ENCODE measurements at places on chromosomes 6 and 20.
A peak's percentile ranks its signal among the peaks of the same experiment; 100 is the strongest.

DNA sequence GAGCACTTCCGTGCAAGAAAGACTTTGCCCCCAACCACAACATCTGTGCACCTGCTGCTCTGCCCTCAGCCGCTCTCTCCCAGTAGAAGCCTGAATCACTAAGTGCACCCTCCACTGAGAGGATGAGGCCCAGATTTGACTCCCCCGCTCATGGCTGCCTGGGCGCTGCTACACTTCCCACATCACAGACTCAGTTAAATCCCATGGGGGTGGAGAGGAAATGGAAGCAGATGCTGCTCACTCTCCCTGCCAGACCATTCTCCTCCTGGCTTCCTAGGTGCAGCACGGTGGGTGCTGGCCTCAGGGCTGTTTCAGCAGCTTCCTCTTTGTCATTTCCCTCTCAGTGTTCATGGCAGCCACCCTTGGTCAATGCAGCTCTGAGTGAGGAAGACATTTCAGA is 4.8 kb downstream of the CST5 start:
- no peak for DNase-seq

DNA sequence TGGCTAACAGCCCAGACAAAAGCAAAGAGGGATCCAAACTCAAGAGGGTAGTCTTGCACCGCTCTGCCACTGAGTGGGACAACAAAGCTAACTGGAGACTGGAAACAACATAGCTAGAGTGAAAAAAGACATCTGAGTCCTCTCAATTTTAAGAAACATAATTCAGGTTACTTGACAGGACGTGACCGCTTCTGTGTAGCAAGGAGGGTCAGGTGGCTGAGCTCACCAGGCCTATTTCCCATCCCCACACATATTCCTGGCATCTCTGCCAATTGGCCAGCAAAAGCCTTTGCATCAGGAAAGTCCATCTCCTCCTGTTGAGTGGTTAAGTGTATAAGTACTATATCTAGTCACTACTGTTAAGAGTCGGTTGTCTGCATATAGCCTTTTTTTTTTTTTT is 25.3 kb upstream of the TBC1D20 start:
- DNase-seq = no peak

DNA sequence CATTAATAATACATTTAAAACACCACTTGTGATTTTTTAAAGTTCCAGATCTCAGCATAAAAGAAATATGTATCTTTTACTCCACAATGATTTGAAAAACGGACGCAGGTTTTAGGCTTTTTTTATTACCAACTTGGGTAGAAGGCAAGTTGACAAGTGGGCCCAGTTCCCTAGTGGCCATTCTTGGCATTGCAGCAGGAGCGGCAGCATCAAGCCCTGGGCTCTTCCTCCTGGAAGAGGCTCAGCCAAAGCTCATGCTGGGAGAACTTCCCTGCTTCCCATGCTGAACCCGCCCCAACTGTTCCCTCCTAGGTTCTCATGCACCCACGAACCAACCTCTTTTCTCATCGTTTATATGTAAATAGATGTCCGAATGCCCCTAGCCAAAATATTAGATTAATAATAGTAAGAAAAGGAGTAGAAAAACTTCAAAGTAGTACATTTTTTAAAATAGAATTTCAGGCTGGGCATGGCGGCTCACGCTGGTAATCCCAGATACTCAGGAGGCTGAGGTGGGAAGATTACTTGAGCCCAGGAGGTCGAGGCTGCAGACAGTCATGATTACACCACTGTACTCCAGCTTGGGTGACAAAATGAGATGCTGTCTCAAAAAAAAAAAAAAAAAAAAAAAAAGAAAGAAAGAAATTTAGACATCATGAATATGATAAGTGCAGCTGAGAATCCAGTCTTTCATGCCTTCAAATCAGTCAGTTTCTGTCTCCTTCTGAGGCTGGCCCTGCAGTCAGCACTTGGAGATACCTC is 18.2 kb upstream of the MYB start:
- no peak for DNase-seq

- no peak for DNase-seq
Observed at GRCh38 chr6:53643481-53643965, 22.0 kb downstream of the KLHL31 start.

DNA sequence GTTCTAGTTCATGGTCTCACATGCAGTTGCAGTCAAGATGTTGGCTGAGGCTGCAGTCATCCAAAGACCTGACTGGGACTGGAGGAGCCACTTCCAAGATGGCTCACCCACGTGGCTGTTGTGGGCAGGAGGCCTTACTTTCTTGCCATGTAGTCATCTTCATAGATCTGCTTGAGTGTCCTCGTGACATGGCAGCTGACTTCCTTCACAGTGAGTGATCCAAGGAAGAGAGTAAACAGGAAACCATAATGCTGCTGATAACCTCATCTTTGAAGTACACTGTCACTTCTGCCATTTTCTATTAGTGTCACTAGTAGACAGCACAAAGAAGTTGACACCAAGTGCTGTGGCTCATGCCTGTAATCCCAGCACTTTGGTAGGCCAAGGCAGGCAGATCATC is 40.1 kb upstream of the AKIRIN2 start:
- DNase-seq = no peak

DNA sequence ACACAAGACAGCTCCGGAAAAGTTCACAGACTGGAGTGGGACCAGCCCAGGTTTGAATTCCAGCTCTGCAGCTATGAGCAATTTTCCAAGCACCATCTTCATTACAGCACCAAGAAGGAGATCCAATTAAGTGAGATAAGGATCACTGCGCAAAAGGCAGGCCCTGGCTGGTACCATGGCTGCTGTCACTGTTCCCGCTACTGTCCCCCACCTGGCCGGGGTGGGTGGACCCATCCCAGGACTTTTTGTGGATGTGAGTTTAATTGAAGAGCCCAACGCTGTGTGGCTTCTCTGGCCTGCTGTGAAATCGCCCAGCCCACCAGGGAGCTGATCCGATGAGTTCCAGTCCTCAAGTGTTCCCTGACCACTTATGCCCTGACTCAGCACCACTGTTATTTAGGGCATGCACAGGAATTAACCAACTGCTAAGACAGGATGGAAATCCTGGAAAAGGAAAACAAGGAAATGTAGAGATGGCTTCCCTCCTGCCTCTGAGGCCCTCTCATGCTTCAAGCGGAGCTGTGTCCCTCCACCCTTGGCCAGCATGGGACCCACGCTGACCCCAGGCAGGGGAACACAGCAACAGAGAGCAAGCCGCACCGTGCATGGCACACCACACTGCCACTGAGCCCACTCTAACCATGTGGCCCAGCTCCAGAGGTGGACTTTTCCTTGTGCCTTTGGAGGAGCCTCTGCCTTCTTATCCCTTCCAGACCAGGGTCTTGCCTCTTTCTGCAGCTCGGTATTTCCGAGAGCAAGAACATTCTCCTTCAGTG is 150.0 kb upstream of the CST7 start:
- DNase-seq = no peak

- no peak for DNase-seq
Observed at GRCh38 chr20:11906626-11907480, 10.8 kb upstream of the BTBD3 start.

DNA sequence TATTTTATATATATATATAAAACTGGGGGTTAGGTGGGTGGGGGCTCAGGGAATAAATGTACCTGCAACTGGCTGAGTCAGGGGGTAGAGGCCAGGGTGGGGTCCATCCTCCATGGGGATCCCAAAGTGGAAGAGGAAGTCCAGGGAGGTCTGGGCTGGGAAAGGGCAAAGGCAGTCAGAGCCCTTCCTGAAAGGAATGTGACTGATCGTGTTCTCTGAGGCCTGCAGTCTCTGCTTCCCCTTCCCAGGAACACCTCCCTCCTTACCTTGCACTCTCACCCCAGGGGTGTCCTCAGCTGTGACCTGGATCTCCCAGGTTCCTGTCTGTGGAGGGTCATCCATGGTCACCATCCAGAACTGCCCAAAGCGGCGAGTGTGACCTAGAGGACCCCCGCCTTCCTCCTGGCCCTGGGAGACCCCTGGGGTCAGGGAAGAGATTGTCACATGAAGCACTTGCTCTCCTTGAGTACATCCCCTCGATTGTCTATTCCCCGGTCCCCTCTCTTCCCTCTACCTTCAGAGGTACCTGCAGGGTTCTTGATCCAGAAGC is 4.7 kb downstream of the SAPCD1 start:
- DNase-seq = no peak

- peak; percentile 71 for DNase-seq
Observed at GRCh38 chr20:23203951-23204730, 118.0 kb upstream of the CD93 start.

DNA sequence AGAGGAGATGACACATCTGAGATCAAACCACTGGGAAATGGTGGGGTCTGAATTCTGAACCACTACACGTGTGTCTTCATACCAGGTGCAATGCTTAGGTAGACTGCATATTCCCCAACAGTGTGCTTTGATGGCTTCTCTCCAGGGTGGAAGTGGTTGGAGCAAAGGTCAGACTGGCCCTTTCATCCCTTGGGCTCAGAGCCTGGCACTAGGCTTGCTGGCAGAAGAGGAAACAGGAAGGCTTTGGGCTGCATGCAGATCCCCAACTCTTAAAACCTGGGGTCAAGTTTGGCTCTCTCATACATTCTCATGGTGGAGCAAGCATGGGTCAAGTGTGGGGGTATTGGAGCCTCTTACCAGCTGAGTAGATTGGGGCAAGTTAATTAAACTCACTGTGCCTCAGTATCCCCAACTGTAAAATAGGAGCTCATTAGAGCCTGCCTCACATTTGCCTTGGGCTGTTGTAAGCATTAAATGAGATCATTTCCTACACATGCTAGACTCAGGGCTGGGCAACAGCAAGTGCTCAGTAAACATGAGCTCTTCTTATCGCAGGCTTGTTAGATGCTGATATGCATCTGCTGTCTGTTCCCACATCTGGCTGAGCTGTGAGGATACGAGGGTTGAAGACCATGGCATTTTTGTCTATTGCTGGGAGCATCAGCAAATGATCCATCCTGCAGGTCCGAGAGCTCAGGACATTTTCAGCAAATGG is 51.6 kb upstream of the FAM83D start:
- DNase-seq = no peak

- DNase-seq = no peak
Observed at GRCh38 chr20:34953960-34954359, 1.6 kb downstream of the GSS start.

DNA sequence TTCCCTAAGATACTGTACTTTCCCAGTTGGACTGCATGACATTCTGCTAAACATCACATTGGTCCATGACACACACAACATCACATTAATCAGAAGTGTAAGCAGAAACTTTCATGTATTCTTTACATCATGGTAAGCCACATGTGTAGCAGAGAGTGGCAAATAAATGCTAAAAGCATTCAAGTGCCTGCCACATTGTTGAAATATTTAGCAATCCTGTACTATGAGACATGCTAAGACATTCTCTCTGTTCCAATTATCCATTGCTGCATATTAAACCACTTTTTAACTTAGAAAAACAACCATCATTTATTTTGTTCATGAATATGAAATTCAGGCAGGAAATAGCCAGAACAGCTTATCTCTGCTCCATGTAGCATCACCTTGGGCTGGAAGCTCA is 207.7 kb upstream of the GJE1 start:
- no peak for DNase-seq

- DNase-seq = peak; percentile 50
Observed at GRCh38 chr20:36467076-36467999, 74.0 kb upstream of the MYL9 start.

DNA sequence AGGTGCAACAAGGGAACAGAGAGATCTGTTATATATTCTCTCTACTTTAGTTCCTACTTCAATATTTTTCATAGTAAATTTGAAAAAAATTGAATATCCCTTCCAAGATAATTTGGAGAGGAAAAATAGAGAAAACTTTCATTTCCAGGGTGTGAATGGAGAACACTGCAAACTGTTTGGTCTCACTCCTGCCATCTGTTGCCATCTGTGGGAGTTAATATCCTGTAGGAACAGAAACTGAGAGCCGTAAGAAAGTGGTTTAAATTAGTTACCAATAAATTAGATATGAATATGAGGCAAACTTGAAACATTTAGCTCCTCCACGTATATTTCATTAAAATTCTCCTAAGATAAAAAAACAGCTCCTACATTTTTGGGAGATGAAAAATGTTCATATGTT is 4.2 kb downstream of the ZNF337 start:
- DNase-seq = no peak

GRCh38 chr6:108874470-108875160 is 26.4 kb downstream of the ARMC2 start:
- no peak for DNase-seq

DNA sequence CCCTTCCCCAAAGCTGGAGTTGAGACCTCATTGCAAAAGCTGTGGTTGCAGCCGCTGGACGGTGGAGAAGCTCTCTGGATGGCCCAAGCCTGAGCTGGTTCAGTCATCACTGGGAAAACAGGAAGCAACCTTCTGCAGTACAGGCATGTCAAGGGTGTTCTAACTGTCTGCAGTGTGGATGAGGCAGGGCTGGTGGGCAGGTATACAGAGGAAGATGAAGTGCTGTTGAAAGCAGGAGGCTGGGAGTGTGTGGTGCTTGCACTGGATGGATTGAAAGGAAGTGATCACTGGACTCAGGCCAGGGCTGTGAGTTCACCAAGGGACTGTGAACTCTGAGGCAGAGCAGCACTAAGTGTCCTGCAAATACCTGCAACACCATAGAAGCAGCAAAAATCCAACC is 89.0 kb upstream of the NOX3 start:
- no peak for DNase-seq

GRCh38 chr6:63140692-63141318 is 70.5 kb upstream of the FKBP1C start:
- DNase-seq = peak; percentile 67

DNA sequence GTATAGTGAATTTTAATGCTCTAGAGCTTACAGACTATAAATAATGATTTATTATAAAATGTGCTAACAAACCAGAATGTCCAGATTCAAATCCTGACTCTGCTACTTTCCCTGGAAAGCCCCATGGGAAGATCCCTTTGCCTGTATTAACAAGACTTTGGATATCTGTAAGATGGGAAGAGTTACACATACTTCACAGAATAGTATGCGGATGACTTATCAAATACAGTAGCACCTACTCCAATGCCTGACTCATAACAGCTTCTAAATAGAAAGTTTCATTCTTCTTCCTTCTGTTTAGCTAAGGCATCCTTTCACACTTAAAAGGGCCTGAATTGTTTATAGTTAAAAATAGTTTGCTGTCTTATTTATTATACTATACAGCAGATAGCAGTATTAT is 166.3 kb downstream of the KCNQ5 start:
- DNase-seq = no peak

DNA sequence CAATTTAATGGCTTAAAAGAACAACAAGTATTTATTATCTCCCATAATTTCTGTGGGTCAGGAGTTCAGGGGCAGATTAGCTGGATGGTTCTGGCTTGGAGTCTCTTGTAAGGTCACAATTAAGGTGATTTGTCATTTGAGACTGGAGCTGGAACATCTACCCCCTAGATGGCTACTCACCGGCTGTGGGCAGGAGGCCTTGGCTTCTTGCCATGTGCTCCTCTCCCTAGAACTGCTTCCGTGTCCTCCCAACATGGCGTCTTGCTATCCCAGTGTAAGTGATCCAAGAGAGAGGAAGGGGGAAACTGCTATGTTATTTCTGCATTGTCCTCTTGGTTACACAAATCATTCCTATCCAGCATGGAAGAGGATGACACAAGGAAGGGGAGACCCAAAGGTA is 210.2 kb upstream of the ECI2 start:
- DNase-seq = no peak

GRCh38 chr20:39795401-39796272 is 833.5 kb downstream of the DHX35 start:
- no peak for DNase-seq
